H4 (cell line): ENCODE measurements at places on chromosomes 5 and 9.

DNA sequence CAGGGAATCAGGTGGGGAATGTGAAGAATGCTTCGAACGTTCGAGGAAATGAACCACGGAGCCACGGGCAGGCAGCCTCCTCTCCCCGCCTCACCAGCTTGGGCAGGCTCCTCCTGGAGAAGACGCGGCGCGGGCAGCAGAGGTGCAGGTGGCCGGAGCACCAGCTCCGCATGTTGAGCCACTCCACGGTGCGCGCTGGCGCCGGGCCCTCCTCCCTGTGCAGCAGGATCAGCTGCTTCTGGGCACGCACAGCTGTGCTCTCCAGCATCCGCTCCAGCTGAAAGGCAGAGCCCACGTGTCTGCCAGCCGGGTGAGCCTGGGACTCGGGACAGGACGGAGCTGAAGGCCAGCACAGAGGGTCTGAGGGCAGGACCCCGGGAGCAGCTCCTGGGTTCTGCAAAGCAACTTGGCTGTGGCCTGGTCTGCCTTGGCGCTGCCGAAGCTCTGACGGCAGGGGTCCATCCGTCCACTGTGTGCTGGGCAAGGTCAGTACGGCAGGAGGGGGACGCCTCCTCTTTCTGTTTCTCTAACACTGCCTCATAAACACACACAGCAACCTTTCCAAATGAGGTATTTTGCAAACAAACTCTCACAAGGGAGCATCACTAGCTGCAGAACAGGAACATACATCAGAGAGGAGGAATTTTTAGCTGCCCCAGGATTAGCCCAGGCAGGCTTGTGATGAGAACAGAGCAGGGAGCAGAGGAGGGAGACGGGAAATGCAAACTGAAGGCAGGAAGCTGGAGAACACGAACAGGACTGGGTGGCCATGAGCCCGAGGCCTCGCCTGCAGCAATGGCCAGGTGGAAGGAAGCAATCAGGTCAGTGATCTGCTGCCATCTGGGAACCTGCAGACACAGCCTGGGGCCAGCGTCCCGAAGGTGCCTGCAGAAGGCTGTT is 20.1 kb upstream of the NSMF start:
- DNase-seq = no peak

DNA sequence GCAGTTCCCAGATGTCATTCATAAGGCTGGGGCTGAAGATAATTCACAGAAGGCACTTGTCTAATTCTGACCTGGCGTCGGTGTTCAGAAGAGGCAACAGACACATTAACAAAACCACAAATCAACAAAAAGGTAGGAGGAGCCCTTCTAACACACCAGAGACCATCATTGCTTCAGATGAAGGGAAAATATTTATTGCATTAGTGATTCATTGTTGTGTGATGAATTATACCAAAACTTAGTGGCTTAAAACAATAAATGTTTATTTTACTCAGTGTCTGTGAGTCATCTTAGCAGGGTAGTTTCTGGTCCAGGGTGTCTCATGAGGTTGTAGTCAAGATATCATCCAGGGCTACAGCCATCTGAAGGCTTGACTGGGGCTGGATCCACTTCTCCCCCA is 91.3 kb upstream of the KIF2A start:
- no peak for DNase-seq

DNA sequence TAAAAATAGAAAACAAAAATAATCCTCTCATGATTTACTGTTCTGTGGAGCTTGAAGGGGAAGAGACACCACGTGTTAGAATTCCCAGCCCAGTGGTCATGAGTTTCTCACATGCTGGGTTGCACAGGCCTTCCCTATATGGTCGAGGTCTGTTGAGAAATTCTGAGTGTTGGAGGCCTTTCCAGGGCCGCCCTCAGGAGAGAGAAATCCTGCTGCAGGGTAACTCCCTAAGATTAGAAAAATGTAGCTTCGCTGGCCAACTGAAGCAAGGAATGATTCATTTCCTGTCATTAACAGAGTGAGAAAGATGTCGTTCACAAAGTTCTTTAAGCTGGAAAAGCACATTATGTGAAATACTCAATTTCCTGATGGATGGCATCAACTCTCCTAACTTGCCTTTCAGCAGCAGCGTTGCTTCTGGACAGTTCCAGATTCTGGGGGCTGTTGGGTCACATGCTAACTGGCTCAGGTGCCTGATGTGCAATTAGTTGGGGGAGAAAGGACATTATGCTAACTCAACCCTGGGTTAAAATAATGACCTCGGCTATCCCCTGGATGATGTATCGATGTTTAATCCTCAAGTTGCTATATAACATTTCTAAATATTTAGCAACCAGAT is 104.8 kb upstream of the CD180 start:
- DNase-seq = peak; percentile 70

DNA sequence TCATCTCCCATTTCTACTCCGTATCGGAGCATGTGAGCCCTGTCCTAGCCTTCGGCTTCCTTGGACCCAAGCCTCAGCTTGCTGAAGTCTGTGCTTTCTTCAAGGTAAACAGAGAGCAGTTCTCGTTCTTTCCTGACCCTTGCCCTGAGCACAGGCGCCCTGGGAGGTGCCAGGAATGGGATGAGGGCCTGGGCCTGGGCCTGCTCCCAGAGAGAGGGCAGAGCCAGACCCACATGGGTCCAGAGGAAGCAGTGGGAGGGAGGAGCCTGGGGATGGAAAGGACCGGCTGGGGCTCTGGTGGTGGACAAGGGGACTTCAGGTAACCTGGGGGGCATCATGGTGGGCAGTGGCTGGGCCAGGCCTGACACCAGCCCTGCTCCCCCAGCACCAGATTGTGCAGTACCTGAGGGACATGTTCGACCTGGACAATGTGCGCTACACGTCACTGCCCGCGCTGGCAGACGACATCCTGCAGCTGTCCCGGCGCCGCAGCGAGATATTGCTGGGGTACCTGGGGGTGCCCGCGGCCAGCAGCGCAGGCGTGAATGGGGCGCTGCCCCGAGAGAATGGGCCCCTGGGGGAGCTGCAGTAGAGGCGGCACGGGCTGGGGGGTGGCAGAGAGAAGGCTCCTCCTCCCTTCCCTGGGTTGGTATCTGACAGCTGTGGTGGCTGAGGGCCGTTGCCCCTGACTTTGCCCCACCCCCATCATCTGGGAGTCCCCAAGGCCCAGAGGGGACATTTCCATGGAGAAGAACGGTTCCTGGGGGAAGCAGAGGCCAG is 10.9 kb upstream of the DOLPP1 start:
- no peak for DNase-seq

DNA sequence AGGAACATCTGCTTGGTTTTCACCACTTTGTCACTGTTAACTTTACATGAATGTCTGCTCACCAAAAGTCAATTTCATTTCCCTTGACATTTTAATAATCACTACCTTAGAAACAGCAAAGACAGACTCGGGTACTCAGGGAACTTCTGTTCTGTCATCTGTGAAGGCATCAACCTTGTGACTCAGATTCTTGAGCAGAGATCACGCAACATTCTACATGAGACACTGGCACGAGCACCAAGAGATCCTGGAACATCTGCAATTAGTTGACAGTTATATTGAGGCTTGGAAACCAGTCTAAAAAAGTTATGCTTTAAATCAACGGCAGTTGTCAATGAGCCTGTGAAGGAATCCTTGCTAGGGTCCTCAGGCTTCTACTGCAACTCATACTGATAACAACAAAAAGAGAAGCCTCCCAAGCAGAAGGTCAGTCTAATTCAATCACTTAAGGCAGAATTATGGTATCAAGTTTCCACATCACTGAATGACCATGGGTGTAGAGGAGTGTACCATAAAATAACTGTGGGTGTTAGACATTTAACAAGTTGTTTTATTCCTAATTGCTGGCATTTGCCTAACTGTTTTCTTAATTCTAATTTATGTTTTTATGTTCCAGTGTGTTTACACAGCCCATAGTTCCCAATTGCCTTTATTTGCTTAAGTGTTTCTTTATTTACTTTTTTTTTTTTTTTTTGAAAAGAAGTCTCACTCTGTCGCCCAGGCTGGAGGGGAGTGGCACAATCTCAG is 3.3 kb upstream of the PBX3 start:
- DNase-seq = no peak

GRCh38 chr9:36288070-36288469 is 29.8 kb upstream of the GNE start:
- no peak for DNase-seq

DNA sequence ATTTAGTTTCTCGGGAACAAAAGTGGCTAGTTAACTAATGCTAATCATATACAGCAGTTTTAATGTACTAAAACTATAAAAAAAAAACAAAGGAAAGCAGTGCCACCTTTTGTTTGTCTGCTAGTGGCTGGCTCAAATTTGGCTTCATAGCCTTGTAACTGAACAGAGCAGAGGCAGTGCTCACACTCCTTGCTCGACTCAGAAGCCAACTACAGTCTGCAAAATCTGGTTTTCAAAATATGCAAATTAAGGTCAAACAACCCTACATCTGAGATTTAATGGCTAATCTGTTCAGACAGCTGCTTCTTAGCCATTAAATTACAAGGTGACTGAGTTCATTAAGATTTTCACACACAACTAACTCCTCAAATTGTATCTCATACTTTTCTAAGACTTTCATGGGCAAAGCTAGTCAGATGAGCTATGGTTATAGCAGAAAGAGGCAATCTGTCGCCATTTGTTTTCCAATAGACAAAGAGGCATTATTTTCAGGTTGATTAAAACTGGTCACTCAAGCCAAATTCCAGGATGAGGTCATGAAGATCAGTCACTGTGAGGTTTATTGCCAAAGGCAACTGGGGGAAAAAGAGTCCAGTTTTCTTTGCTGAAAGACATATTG is 56.8 kb upstream of the EPB41L4A start:
- DNase-seq = no peak

DNA sequence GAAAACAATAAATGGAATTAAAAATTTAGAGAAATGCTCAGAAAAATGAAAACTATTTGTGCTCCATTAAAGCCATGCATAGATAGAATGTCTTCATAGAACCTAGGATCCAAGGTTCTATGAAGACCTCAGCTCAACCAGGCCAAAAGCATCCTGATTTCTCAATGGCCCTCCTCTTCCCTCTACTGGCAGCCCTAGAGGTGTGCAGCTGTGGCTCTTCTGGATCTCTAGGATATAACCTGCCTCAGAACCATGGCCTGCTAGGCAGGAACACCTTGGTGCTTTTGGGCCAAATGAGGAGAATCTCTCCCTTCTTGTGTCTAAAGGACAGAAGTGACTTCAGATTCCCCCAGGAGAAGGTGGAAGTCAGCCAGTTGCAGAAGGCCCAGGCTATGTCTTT is 15.1 kb downstream of the IFNA1 start:
- DNase-seq = no peak

- no peak for DNase-seq
Measured at GRCh38 chr9:121551985-121552753, 52.5 kb upstream of the GGTA1 start.

DNA sequence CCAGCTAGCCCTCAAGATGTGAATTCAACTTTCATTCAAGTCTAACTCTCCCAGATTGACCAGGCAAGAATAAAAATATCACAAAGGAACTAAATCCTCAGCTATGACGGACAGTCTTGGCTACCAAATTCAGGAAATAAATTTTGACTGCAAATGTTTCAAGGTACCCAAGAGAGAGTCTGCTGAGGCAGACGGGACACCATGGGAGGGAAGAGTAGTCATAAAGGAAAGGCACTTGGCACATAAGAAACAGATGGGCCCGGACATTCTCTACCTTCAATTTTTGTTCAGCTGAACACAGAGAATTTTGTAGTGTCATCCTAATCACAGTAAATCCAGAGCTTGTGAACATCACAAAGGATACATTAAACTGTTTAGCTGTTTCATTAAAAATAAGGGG is 390.0 kb downstream of the DTWD2 start:
- DNase-seq = no peak

GRCh38 chr5:159179529-159180305 is 29.6 kb downstream of the RNF145 start:
- no peak for DNase-seq

DNA sequence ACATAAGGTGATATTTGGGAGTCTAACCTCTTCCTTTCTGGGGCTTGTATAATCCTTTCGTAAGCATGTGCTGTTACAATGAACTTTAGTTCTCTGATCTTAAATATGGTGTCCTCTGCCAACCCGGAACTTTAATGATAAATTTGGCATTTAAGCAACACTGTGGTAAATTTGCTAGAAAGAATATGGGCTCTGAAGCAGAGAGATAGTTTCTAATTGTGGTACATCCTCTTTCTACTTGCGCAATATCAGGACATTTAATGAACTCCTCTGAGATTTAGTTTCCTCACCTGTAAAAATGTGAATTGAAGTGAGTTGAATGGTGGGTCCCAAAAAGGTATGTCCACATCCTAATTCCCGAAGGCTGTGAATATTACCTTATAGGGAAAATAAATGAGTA is 364.7 kb downstream of the CAAP1 start:
- no peak for DNase-seq

GRCh38 chr9:130940693-130941576 is 1.9 kb upstream of the FIBCD1 start:
- DNase-seq = no peak

- no peak for DNase-seq
Measured at GRCh38 chr5:102765350-102765749, 10.2 kb downstream of the PAM start.

- no peak for DNase-seq
Measured at GRCh38 chr9:132949709-132950108, 5.3 kb upstream of the TSC1 start.

DNA sequence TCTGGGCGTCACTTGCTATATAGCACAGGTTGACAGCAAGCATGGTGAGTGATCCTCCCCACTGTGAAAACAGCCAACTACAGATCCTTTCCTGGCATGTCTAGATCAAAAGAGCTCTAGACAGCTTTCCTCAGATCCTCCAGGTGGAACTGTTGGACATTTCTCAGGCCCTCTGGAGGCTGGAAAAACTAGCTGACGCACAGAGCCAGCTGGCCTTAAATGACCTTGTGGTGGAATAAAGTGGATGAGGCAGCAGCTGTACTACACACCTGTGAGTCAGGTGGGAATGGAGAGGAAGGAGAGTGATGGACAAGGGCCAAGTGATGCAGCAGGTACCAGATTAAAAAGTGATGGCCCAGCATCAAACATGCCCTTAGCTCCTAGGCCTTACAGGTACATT is 172.7 kb downstream of the TRIM32 start:
- no peak for DNase-seq
